ENCODE measurements at places on chromosomes 2 and 18.

DNA sequence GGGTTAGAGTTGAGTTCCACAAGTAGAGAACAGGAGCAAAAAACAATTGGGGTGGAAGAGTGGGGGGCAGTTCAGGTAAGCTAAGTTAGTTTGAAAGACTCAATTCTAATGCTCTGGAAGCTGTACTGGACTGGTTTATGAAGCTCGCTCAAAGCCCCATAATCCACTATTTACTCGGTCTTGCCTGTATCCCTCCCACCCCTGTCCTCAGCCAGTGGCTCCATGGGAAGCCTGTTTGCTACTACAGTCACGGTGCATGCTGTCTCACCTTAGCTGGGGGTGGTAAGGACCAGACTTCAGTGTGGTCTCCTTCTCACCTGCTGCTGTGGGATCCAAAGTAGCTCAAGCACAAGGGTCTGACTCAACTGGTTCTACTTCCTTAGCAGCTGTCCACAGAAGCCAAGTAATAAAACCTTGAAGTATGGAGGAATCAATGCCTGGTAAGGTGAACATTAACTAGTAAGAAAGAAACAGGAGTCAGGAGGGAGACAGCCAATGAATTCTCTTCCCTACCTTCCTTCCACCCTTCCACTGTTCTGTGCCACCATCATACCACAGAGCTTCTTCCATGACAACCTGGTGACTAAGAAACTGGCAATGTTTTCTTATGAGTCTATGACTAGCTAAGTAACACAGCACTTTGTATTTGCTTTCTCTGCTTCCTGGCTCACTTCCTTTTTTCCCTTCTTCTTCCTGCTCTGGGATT, 230.8 kb downstream of the SRBD1 start:
- no peak for DNase-seq

- no peak for DNase-seq
Observed at GRCh38 chr2:152089238-152089637, 9.6 kb downstream of the CACNB4 start.

GRCh38 chr2:163878718-163879117, 142.9 kb upstream of the FIGN start:
- DNase-seq = peak; percentile 19

GRCh38 chr2:36338827-36339145, 16.8 kb upstream of the CRIM1 start:
- no peak for DNase-seq

DNA sequence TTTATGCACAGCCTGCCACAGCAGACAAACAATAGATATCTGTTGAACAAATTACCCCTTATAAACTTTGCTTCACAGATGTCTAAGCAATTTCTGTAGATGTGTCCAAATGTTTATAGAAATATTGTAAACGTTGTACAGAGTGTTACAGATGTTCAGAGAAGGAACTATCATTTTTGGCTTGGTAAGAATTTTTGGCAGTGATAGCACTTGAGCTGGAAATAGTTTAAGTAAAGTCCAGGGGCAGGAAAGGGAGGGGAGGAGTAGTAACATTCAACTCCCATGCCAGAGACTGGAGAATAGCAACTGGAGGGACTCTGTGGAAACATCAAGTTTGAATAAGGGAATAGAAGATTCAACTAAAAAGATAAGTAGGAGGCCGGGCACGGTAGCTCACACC, 4.4 kb downstream of the PTRHD1 start:
- no peak for DNase-seq

DNA sequence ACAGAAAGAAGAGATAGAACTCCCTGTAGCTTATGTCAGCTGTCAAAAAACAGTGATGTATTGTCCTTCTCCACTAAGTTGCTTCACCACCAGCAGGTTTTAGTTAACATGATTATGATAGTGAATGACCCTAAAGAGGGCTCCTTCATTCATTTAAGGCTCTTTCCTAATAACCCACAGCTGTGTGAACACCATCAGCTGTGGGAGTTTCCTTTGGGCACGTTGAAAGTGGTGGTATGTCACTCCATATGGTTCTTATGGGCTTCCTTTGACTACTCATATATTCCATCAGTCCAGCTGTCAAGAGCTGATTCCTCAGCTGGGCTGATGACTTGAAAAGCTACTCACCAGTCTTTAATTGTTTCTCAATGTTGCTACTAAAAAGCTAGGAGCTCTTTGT, 210.3 kb downstream of the UBE2E3 start:
- no peak for DNase-seq

DNA sequence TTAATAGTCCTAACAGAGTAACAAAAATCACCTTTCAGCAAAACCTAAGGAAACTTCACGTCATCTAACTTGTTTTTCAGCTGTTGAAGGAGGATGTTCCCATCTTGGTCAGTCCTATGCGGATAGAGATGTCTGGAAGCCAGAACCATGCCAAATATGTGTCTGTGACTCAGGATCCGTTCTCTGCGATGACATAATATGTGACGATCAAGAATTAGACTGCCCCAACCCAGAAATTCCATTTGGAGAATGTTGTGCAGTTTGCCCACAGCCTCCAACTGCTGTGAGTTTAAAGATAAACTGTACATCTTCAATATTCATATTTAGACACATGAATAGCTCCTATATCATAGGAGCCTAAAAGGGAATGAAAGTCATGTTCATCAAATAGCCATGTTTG, 10.5 kb downstream of the COL3A1 start:
- DNase-seq = no peak

GRCh38 chr2:73987109-73987947, 2.6 kb downstream of the TET3 start:
- DNase-seq = no peak

DNA sequence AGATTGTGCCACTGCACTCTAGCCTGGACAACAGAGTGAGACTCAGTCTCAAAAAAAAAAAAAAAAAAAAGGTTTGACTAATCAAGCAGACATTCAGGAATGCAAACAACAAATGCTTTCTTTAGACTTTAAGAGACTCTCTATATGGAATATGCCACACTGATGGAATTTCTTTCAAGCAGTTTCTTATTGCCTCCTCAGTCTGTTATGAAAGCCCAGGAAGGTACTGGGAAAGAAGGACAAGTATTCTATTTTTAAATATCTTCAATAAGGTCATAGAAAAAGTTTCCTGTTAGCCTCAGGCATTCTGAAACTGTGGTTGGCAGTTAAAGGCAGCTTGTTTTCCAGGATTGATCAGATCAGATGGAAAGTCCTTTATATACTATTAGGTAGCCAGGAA, 241.6 kb downstream of the PIK3C3 start:
- DNase-seq = no peak

DNA sequence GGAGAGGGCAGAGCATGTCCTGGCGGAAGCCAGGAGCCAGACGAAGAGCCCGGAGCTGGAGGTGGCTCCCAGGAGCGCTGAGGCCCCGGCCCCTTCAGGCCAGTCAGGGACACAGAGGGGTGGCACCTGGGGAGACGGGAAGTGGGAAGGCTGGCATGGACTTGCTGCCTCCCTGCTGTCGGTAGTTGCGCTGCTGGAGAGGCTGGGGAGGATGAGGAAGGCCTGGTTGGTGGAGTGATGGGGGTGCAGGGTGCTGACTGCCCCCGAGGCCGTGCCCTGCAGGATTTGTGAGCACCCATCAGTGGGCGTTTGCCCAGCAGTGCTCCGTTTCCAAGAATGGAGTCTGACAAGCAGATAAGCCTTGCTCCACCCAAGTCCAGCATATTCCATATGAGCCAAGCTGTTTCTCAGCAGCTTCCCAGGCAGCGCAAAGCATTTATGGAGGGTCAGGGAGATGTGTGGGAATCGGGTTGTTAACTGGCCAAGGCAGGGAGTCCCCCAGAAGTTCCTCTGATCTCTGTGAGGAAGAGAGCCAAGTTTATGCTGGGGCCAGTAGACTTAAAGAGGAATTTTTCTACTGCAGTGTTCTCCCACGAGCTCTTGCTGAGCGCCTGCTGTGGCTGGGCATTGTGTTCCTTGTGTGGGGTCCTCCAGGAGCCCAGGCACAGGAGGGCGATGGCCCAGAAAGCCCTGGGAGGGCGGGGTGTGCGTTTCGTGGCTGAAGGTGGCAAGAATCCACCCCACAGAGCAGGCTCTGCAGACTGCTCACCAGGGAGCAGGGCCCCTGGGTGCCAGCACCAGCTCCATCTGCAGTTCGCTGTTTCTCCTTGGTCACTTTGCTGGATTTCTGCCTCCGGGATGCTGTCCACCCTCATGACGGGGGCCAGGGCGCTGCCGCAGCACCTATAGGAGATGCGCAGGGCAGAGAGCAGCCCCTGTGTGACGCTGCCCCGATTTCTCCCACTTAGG, 250.2 kb downstream of the ALPK2 start:
- no peak for DNase-seq

DNA sequence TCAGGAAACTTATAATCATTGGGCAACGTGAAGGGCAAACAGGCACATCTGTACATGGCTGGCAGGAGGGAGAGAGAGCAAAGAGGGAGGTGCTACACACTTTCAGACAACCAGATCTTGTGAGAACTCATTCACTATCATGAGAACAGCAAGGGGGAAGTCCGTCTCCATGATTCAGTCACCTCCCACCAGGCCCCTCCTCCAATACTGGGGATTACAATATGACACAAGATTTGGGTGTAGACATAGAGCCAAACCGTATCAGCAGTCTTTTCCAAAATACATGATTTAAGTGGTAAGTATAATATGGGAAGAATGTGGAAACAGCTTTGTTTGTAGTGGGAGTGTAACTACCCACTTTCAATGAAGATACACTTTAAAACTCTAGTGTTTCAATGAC, 65.0 kb downstream of the EPB41L5 start:
- DNase-seq = no peak

DNA sequence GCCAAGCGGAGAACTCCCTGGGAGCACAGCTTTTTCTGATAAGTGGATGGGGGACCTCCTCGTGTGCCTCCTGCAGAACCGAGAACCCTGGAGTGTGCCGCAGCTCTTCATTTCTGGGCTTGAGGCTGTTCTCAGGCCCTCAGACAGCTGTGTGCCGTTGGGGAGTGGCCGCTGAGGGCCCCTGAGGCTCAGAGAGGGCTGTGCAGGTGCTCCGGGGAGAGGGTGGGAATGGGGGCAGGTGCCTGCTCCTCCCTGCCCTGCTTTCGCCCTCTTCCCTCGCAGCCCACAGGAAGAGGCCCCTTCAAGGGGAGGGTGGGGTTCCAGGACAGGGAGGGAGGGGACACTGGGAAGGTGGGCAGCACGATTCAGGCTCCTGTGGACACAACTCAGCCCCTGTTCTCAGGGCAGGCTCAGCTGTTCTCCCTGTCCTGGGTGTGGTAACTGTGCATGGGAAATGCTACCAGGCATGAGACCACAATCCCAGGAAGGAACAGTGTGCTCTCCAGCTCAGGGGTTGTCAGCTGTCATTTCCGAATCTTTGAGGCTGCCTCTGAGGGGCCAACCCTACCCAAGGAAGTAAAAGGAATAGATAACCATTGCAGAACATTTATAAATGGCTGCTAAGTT, 11.3 kb downstream of the LCT start:
- DNase-seq = no peak

GRCh38 chr18:63315876-63316275, 3.7 kb downstream of the BCL2 start:
- no peak for DNase-seq

DNA sequence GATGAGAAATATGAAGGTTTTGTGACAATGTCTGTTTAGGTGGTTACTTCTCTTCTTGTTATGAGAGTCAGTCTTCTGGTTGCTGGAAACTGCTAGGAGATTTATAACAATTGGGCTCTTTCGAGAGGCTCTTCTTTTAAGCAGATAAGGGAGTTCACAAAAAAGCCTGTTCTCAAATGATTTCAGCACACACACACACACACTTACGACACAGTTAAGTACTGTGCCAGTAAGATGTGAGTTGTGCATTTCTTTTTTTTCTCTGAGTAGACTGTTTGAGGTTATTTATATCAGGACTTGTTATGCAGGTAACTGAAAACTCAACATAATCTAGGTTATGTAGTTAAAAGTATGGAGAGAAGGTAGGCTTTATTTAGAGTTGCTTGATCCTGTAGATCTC, 49.8 kb downstream of the MSH2 start:
- no peak for DNase-seq

DNA sequence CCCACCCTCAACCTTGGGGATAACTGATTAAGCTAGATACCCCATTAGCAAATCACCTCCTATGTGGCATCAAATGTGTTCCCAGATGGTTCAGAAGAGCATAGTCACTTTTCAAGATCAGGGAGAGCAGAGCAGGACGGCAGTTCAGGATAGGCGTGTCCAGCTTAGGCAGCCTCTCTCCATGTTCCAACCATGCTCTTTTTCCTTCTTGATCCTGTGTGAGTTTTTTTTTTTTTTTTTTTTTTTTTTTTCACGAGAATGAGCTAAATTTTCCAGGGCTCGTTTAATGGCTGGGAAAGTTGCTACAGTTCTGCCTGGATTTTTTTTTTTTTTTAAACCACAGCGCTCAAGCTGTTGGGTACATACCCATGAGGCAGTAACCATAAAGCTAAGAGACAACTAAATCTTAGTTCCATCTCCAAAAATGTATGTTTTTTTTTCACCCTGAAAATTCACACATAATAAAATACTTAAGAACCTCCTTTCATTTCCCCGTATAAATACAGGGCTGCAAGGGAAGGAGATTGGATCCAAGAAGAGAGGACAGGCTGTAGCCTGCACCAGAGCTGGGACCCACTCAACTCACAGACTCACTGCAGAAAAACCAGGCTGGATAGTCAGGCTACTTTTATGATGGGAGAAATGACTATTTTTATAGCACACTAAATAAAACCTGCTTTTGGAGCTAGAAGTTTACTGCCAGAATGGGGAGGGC, 244.3 kb downstream of the SETBP1 start:
- no peak for DNase-seq

- DNase-seq = no peak
Observed at GRCh38 chr2:32442020-32442467, 85.2 kb downstream of the BIRC6 start.

GRCh38 chr2:234797566-234798250, 154.1 kb upstream of the SH3BP4 start:
- no peak for DNase-seq

DNA sequence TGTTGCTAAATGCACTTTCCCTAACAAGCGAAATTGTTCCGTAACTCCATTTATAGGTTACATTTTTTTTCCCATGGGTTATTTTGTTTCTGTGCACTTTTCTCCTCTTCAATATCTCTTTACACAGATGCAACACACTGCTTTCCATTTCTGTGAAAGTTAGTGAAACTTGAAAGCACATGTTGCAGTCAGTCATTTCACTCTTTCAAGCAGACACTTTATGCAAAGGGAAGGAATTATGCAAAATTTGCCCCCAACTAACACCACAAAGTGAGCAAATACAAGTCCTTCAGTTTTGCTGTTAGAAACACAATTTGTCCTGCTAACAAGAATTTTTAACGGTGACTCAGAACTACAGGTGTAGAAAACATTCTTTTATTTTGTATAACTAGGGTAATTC, 124.8 kb downstream of the PTH2R start:
- no peak for DNase-seq

DNA sequence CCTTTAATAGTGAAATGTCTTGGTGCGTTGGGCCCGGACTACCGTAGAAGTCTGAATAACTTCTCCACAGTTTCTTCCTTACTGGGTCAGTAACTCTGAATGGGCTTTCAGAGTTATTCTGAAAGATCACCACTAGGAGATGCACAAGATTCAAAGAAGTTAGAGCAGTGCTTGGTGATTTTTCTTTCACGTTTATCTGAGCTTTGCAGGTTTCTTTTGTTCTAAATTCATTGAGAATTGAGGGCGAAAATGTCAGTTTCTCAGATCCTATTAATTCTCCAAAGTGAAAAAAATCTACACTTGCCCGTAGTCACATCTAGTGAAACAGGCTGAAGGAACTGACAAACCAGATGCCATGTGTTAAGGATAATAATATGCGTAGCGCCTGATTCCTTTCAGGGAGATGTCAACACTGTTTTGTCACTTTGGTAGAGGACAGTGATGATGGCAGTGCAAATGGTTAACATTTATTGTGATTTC, 70.1 kb downstream of the QPCT start:
- peak; percentile 32 for DNase-seq

All from G401 (cell line).